ENCODE measurements at places on chromosomes 2 and 18.

GRCh38 chr2:130813722-130814121 lies 23.0 kb upstream of the ARHGEF4 start:
- DNase-seq, result no peak

DNA sequence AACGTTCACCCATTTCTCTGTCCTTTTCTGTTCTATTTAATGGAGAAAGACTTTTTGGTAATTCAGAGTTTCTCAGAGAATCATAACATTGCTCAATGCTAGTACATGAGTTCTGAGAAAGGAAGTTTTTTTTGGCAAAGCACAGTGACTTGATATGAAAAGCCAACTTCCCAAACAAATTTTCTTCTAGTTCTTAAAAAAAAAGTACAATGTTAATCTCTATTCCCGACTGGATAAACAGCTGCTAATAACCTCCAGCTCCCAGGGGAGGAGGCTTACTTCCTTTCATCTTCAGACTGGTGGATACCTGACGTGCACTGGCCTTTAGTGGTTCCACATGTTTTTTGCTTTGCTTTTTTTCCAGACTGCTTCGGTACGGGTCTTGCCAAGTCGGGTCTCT lies 284.6 kb upstream of the CCDC68 start:
- DNase-seq, result no peak

DNA sequence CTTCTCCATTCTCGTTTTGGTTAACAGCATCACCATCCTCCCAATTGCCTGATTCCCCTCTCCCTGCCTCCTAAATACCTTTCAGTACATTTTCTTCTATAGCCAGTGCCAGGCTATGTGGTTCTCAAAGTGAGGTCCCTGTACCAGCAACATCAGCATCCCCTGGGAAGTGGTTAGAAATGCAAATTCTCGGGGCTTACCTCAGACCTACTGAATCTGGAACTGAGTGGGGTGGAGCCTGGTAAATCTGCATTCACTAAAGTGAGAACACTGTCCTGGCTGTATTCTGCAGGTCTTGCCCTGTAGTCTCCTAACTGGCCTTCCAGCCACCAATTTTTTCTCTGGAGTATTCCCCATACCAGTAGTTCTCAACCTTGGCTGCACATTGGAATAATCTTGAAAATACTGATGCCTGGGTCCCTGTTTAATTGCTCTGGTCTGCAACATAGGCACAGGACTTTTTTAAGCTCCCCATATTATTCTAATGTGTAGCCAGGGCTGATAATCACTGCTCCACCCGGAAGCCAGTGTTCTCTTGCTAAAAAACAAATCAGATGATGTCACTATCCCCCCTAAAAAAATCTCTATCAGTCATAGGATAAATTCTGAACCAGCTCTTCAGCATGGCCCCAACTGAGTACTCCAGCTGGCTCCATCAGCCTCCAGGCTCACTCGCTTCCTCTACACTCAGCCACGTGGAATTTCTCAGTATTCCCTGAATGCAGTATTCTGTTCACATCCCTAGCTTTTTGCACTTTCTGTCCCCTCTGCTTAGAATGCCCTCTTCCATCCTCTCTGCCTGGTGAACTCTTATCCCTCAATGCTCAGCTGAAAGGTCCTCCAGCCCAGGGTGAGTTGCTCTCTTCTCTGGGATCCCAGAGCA lies 98.4 kb downstream of the CDK15 start:
- no peak for DNase-seq

- DNase-seq, result no peak
Measured at GRCh38 chr2:233047667-233048066, 12.5 kb upstream of the INPP5D start.

GRCh38 chr18:75075016-75075305 lies 134.0 kb downstream of the PTGR3 start:
- DNase-seq, result no peak

DNA sequence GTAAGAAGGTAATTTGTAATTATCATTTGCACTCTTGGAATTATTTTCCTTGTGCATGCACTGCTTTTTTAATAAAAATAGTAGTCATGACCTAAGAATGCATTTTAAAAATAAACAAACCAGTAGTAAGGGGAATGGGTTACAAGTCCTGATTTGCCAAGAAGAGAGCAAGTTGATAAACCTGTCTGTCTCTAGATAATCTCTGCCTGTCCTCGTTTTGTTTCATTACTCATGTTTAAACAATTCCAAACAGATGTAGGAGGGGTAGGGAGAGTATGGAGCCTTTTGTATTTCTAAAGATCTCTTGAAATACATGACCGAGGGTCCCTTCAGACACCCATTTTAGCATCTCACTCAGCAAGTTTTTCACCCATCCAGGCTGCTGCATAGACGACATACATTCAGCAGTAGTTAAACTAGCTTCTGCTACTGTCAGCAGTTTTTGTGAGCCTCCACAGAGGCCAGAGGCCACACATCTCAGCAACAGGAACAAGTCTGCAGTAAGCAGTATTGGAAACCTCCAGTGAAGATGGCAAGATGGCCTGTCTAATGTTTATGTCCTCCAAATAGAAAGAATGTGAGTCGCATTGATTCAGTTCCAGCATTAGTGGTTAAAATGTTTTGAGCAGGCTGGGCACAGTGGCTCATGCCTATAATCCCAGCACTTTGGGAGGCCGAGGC lies 2.3 kb upstream of the EXOC6B start:
- DNase-seq, result no peak
